ENCODE measurements at places on chromosomes 7 and 10.

DNA sequence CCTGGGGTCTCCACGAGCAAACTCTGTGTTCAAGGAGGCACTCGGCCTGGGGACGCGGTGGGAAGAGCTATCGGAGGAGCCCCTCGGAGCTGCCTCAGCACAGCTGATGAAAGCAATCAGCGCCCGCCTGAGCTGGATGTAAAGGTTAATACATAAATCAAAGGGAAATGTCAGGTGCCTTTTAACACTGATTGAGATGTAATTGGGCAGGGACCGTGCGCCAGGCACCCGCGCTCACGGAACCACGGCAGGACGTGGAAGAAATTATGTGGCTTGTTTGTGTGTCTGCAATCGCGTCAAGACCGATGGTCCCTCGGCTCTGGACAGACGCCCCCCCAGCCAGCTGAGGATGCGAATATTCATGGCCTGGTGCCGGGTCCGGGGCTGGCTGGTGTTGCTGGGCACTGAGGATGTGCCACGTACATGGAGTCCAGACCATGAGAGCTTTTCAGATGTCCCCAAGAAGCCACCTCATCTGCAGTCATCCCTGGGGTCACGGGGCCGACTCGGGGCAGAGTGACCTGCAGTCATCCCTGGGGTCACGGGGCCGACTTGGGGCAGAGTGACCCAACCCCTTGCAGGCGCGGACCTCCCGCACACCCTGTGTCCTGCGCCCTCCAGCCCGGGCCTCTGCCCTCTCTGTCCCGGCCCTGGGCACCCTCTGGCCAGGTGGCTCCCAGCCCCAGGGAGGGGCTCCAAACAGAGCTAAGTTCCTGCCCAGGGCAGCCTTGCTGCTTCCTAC, 15.6 kb downstream of the FOXL3 start:
- no peak for DNase-seq

GRCh38 chr7:106339513-106340246, 54.9 kb upstream of the NAMPT start:
- DNase-seq: no peak

- DNase-seq: no peak
Measured at GRCh38 chr10:69220507-69220906, 375 bp downstream of the HKDC1 start.

- DNase-seq: no peak
Measured at GRCh38 chr7:99120501-99120900, 23.4 kb downstream of the SMURF1 start.

Data from AG09319 (cell line).